ENCODE measurements at places on chromosomes 7 and 10.

DNA sequence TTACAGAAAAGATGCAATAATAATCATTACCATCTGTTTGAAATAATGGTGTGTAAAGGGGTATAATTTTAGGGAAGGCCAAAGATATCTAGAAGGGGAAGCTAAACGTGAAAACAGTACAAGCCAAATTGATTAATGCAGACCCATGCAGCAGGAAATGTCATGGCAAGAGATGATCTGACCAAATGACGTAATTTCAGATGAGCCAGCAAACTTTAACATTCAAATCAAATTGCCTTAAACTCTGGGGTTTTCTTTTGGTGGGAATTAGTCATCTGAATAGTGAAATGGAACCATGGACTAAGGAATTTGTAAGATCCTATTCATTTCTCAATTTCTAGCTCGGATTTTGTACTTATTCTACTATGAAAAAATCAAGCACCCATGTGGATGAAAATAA, 21.4 kb upstream of the SCIN start:
- peak; percentile 65 for DNase-seq

- no peak for DNase-seq
Observed at GRCh38 chr10:14772399-14772798, 2.3 kb downstream of the FAM107B start.

GRCh38 chr7:149719912-149720335, 53.5 kb downstream of the ZNF467 start:
- no peak for DNase-seq

DNA sequence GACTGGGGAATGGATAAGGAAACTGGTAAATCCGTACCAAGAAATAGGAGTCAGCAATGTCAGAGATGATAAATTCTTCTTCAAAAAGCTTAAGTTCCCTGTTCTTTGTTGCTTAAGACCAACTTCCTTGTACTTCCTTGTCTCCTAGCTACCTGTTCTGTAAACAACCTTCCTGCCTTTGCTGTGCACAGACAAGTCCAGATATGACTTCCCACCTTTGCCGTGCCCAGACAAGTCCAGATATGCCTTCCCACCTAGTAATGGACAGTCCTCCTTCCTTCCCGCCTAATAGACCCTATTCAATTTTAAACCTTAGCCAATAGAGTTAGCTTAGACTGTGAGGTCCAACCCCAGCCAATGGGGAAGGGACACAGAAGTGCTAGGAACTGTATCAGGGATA, 2.5 kb upstream of the ZNF33A start:
- no peak for DNase-seq

- no peak for DNase-seq
Observed at GRCh38 chr10:130009228-130009627, 45.2 kb upstream of the EBF3 start.
